ENCODE measurements at places on chromosomes 6 and 20.

DNA sequence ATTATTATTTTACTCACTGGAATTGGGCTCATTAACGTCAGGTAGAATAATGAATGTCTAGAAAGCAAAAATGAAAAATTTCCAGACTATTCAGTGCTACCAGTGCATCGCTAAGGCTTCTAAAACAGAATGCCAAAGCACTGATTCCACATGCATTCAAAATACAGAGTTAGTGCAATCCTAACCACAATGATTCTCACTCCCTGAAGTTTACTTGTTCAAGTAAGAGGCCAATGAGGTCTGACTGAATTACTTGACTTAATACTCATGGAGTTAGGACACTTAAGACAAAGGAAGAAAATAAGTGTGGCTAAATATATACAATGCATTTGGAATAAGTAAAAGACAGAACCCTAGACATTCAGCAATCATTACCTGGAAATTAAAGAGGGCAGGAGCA, 220.5 kb downstream of the PKHD1 start:
- no peak for DNase-seq

DNA sequence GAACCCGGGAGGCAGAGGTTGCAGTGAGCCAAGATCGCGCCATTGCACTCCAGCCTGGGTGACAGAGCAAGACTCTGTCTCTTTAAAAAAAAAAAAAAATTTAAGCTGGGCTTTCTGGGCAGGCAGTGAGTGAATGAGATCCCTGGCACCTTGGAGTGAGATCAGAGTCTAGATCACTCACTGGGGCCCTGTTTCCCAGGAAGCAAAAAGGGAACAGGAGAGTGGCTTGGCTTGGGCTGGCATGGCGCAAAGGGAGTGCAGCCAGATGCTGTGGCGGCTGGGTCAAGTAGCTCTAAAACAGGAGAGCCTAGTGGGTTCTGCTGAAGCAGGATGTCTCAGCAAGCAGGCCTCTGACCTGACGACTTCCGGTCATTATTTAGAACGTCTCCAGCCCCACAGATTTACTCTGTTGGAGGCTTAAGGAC, 10.4 kb downstream of the PLCG1 start:
- no peak for DNase-seq

- DNase-seq, result no peak
Measured at GRCh38 chr6:35183281-35183680, 30.5 kb upstream of the SCUBE3 start.

GRCh38 chr6:45502456-45502855, 124.7 kb upstream of the SUPT3H start:
- no peak for DNase-seq

- DNase-seq, result no peak
Measured at GRCh38 chr6:28449056-28449455, 5.8 kb upstream of the ZSCAN23 start.

DNA sequence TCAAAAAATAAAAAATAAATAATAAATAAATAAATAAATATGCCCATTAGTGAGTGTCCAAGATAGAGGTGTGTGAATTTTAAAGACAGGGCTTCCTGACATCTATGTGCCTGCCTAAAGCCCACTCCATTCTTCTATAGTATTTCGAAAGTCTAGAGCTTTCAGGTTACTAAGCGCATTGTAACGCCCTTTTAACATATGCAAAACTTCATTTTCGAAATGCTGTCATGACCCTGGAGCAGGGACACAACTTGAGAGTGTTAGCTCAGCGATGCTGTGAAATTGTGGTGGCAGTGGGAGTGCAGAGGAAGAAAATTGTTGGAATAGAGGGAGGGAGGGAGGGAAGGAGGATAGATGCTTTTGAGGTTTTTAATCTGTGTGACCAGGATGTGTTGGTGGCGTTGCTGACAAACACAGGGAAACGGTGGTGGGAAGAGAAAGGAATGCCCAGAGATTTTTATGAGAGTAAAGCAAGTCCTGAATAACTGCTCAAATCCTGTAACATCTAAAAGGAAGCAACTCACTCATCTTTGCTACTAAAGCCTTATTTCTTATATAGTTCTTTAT, 169.3 kb downstream of the ARID1B start:
- DNase-seq, result no peak

DNA sequence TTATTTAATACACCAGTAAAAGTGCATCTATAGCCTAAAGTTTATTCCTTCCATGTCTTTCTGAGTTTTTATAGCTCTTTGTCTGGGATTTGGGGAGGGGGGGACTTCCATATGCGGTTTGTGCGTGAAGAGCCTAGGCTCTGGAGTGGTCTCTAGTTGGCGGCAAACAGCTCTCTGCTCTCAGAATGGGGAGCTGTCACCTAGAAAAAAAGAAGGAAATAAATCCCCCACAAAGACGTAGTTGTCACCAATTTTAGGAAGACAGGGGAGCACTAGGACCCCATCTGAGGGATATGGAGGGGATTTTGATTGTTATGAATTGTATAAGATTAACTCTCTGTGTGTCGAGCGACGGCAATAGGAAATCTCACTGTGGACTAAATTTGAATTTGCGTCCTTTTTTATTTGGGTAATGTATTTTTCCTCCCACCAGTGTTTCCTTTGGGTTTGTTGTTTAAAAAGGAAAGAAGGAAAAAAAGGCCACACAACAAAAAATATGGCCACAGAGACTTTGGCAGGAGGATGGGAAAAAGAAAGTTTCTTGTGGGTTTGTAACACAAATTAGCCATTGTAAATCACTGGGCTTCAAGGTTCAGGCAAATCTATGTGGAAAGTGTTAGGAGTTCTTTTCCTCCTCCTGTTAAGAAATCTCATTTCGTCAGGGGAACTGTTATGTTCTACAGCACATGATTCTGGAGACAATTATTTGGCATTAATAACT, 7.4 kb downstream of the POU3F2 start:
- DNase-seq, result no peak
